ENCODE measurements at places on chromosomes 5 and 9.

GRCh38 chr9:34049630-34050384 lies 1.1 kb upstream of the UBAP2 start:
- no peak for DNase-seq

- no peak for DNase-seq
These were observed 3.7 kb downstream of the MSX2 start for GRCh38 chr5:174727794-174728680.

DNA sequence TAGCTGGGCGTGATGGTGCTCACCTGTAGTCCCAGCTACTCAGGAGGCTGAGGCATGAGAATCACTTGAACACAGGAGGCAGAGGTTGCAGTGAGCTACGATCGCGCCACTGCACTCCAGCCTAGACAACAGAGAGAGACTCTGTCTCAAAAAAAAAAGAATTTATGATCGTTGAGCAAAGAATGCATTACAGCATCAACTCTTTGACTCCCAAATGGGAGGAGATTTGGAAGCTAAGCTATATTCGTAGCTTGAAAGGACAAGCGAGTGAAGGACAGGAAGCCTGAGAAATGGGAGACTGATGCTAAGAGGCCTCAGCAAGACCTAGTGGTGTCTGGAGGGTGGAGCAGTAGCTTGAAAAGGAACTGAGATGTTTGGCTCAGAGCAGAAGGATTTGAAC lies 10.3 kb upstream of the CCIN start:
- DNase-seq: no peak

DNA sequence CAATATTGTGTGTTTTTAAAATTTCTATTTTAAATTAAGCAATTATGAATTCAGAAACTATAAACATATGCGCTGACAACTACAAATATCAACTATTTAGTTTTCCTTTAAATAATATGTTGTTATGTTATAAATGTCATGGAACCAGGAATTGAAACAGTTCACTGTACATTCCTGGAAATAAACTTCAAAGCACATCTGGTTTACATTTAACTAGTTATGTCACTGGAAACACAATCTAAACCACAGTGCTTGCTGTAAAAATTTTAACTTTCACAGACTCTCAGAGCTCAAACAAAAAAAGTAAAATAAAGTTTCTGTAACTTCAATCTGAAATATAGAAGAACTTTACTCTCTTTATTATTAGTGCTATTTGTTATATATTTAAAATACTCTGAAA lies 179.2 kb downstream of the FBN2 start:
- no peak for DNase-seq

DNA sequence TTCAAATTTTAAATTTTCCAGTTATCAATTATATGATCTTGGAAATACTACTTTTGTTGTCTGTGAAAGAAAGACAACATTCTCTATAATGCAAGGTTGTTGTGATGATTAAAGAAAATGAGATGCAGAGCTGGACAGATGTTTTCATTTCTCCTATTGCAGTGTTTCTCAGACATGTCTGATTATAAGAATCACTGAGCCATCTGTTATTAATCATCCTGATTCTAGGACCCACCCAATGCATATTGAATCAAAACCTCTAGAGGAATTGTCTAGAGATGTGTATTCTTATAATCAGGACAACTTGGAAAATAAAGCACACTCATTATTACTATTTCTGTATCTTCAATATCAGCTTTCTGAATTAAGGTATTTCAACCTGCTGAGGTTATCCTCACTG lies 121.1 kb upstream of the ASTN2 start:
- DNase-seq: no peak

- DNase-seq: no peak
These were observed 20.5 kb downstream of the ANKH start for GRCh38 chr5:14851050-14851419.

DNA sequence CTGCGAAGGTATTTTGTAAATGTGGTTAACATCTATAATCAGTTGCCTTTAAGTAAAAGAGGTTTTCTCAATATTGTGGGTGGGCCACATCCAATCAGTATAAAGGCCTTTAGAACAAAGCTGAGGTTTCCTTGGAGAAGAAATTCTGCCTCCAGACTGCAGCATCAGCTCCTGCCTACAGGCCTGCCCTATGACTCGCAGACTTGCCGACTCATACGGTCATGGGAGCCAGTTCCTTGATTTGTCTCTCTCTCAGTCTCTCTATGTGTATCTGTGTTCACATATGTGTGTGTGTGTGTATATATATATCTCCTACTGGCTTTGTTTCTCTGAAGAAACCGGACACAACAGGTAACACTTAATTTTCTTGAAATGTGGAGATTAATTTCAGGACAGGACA lies 45.3 kb downstream of the SLC36A1 start:
- DNase-seq: no peak

GRCh38 chr5:31585895-31586270 lies 53.0 kb upstream of the PDZD2 start:
- no peak for DNase-seq

DNA sequence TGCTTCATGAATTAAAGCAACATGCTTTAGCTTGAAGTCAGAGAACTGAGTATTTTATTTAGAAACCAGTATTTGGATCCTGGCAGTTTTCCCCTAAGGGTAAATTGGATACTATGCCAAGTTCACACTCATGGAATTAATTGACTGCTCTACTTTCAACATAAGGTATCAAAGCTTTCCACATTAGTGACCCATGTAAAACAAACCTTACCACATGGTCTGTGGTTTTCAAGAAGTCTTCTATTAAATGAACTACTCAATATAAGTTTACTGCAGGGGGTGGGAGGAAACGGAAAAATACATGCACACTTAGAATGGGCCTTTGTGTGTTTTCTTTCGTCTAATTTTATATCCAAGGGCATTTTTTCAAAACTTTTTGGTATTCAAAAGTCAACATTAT lies 232.0 kb upstream of the FBXL7 start:
- no peak for DNase-seq

Measured in GDM1 (cell line).